ENCODE measurements at places on chromosomes 1 and 21.

GRCh38 chr1:4344065-4344732, 310.2 kb upstream of the AJAP1 start:
- DNase-seq = no peak

DNA sequence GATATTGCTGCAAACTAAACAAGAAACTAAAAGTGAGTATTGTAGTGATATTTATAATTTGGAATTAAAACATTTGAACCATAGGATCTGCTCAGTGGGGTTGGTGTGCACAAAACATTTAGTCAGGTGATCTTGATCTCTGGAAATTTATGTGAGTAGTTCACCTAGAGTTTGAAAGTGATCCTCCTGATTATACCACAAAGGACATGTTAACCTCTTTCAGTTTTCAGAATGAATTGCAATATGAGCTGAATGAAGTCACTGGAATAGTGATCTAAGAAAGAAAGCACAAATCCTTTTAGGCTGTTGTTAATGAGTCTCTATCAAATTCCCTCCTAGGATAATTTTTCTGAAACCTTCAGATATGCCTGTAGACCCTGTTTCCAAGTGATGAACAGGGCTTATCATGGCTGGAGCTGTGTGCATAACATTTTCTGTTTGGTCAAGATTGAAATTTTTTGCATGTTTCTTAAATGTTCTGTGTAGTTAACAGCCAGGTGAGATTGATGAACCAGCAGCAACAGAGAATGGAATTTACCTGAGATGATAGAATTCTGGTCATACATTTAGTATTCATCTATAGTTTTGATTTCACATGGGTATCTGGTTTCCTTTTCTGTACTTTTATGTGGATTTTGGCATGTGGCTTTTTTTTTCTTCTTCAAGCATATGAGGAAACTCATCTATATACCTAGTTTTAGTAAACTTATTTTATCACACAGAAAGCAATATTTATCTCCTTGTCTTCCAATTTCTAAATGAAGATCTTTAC, 25.5 kb downstream of the CDC14A start:
- no peak for DNase-seq

GRCh38 chr1:85058311-85058710, 10.0 kb upstream of the MCOLN3 start:
- no peak for DNase-seq

- DNase-seq = no peak
These were observed 389.1 kb upstream of the ZP4 start for GRCh38 chr1:238279694-238280380.

GRCh38 chr1:245051349-245052221, 103.2 kb upstream of the KIF26B start:
- DNase-seq = no peak

DNA sequence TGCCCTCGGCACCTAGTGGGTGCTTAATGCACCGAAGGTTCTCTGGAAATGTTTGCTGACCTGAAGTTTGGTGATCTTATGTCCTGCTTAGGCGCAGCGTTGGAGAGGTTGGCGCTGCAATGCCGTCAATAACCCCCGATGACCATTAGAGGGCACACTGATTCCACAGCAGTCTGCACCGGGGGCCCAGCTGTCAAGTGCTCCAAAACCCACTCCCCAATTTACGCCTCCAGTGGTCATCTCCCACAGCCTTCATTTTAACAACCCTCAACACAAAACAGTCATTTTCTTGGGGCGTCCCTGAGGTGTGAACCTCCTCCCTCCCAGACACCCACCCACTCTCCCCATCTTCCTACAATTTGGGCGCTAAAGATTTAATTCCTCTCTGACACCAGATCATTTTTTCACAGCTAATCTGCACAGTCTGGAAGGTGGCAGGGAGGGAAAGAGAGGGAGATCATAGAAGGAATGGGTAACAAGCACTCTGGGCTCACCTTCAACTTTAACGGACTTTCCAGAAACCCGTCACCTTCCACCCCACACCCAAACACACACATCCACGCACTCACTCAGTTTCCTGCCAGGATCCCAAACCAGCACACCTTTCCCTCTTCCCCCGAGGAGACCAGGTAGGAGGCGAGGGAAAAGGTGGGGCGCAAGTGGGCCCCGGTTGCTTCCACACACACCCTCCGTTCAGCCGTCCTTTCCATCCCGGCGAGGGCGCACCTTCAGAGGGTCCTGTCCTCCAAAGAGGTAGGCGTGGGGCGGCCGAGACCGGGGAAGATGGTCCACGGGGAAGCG, 570 bp upstream of the NPR1 start:
- DNase-seq = peak; percentile 10

GRCh38 chr1:89527750-89528381, 3.2 kb downstream of the LRRC8B start:
- no peak for DNase-seq

DNA sequence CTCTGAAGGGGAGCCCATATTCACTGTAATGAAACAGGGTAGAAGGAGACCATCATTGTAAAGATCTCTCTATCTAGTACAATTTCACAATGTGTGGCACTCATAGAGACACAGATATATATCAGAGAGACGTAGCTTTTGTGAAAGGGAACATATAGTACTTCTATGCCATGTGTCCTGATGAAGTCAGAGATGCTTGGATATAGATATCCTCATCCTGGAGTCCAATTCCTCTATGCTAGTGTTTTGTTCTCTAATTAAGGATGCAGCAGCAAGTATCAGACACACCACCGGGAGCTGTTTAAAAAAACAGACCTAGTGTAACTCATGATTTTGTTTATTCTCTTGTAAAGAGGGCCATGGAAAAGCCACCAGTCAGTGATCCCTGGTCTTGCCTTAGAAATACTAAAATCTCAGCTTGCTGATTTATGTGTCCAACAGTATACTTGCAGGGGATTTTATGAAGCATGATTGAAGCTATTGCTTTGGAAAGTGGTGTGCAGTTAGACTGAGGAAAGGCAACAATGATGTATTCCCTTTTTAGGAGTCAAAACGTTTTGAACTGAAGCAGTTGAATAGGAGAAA, 2.5 kb downstream of the NCAM2 start:
- no peak for DNase-seq
